ENCODE measurements at places on chromosomes 12 and 14.

GRCh38 chr14:53955229-53955556, 1.4 kb downstream of the BMP4 start:
- DNase-seq: no peak

GRCh38 chr12:29309320-29309902, 71.6 kb downstream of the ERGIC2 start:
- peak; percentile 42 for DNase-seq

GRCh38 chr14:101736585-101736984, 24.9 kb upstream of the PPP2R5C start:
- no peak for DNase-seq

GRCh38 chr14:102507857-102508312, 1.7 kb downstream of the ANKRD9 start:
- no peak for DNase-seq

DNA sequence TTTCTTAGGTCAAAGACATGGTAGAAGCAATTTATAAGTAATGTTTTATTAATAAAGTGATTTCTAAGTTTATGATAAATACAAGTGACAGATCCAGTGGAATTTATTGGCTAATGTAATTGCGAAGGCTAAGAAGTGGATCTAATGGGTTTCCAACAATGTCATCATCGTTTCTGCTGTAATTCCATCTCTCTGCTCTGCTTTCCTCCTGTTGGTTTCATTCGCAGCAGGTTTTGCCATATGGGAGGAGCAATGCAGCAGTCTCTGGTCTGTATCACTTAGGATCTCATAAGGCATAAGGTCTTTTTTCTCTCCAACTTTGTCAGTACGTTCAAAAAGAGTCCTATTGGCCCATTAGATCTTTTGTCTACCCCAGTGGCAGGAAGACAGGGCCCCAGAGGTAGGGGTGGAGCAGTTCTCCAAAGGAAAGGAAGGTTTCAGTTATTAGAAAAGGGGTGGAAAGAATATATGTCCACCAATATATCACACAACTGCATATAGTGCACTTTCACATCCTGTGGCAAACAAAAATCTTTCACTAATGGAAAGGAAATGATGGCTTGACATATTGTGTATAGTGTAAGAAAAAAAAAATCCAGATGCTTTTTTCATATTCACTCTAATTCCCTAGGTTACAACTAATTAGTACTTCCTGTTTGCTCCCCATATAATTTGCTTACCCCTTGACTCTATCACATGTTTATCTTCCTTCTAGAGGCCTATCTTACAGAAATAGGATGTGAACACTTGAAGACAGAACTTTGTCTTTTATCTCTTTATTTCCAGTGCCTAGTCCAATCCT, 451.3 kb downstream of the ZFP36L1 start:
- no peak for DNase-seq

DNA sequence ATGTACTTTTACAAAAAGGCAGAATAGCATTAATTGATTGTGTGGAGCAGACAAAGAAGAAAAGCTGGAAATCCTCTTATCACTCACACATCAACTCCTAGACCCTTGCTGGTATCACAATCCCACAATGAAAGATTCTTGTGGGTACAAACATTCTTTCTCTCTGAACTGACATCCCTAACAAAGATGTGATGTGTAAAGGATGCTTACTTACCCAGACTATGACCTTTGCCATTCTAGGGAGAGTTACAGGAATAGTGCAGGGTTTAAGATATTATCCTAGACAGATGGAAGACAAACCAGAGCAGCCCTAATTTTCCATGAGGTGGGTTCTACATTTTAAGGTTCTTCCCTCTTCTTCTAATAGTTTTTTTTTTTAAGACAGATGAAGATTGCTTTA, 60.4 kb upstream of the SLC6A15 start:
- DNase-seq: no peak

DNA sequence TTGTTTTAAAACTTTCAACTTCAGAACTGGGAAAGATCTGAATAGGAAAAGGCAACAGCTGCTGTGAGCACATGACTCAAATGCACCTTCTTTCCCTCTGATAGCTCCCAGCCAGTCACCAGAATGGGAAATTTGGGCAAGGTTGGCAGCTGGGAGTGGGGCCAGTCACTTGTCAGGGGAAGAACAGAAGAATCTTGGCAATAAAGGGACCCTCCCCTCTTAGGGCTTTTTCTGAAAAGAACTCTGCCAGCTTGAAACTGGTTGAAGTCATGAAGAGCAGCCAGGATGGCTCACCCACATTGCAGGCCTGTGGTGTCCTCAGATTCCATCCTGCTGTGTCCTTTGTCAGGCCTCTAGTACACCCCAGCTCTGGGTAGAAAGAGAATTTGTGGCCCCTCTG, 10.3 kb upstream of the RIC8B start:
- DNase-seq: no peak

DNA sequence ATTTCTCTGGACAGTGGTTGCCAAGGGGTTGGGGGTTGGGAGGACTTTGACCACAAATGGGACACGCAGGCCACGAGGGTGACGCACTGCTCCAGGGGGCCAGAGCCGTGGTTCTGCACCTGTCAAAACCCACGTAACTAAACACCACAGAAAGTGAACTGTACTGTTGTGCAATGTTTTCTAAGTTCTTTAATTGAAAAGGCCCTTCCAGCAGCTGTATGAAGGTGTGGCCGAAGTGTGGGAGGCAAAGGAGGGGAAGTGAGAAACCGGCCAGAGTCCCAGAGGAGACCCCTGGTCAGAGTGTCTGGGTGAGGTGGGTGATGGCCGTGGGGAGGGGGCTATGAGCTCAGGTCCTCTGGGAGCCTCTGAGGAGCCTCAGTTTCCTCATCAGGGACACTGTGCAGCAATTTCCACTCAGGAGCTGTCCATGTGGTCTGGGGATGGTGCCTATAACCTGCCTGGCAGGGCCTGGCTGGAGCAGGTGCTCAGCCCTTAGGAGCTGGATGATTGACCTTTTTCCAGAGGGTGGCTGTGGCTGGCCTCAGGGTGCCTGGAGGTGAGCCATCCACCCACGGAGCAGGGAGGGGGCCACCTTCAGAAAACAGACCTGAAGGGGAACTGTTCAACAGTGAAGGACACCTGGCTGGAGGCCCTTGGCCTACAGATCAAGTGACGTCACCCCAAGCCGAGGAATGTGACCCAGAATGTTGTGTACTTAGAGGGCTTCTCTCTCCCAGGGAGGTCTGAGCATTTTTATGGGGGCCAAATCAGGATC, 9.8 kb upstream of the BDKRB2 start:
- DNase-seq: peak; percentile 65

GRCh38 chr12:130870442-130871285, 1.2 kb upstream of the RAN start:
- DNase-seq: peak; percentile 82

DNA sequence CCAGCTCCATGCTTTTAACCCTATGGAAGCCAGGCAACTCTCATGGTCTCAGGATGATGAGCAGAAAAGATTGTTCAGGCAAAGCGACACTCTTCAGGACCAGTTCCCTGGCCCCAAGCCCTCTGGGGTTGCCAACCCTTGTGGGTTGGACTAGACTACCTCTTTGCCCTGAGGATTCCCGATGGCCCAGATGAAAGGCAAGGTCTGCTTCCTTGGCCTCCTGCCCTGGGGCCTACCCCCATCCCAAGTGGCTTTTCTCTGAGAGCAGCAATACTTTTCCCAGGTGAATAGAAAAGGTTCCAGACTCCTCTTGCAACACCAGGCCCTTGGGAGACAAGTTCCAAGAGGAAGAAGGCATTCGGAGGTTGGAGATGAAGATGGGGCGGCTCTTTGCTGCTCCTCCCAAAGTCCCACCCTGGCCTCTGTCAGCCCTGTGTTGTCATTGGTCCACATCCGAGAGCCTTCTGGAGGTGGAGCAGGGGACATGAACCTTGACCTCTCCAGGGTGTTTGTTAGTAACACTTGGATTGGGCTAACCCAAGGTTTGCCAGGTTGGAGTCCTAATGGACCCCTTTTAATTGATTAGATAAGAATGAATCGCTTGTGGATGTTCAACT, 131.1 kb downstream of the GCH1 start:
- no peak for DNase-seq

- no peak for DNase-seq
Observed at GRCh38 chr14:65214741-65215140, 112.4 kb upstream of the MAX start.

GRCh38 chr12:80101126-80101525, 1.8 kb downstream of the OTOGL start:
- DNase-seq: peak; percentile 7

GRCh38 chr12:71684081-71684480, 1.8 kb upstream of the TMEM19 start:
- no peak for DNase-seq

GRCh38 chr12:45093051-45093450, 42.2 kb upstream of the DBX2 start:
- DNase-seq: no peak

DNA sequence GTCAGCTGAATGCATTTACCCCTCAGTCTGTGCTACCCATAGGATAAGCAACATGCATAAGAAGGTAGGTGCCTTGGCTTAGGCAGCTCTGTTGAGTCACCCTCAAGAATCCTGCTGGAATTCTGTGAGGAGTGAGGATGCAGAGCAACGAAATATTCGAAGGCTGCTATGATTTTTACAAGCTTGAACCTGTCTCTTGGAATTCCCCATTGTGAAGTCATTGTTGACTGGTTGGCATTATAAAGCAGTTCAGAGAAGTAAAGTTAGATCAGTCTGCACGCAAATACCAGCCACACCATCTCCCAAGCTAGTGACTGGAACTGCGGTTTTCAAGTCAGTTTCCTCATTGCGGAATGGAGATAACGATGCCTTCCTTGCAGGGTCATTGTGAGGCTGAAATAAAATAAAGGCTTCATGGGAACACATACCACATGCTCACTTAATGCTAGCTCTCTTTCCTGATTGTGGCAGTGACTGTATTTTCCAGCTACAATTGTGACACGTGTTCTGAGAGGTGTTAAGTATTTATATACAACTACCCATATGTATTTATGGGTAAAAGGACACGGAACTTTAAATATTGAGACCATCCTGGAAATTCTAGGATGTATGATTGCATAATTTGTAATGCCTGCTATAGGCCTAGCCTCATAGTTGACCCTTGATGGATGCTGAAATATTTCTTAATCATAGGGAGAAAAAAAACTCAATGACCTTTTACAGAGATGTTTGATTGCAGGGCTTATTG, 96.7 kb downstream of the ETV6 start:
- DNase-seq: peak; percentile 87

GRCh38 chr14:76313303-76313702, 62.6 kb upstream of the ESRRB start:
- peak; percentile 13 for DNase-seq

DNA sequence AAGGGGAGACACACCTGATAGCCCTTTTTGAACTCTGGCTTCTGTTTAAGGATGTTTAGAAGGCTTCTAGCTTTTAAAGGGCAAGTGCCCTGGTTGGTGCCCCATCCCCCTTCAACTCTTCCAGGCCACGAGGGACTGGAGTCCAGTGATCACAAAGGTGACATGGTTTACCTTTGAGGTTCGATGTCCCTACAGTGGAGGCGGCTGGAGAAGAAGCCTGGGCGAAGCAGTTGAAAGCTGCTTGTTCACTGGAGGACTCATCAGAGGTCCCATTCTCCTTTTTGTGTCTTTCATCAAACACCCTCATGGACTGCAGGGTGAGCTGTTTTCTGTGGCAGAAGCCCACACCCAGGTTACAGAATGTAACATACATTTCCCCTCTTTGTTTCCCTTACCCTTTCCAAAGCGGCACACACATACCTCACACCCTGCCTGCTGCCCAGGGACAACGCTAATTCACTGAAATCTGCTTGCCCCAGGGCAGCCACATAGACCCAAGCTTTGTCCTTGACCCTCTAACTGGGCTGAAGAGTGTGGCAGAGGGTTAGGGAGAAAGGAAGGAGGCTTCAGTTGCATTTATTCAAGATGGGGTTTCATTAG, 7.7 kb downstream of the TBX3 start:
- DNase-seq: no peak

DNA sequence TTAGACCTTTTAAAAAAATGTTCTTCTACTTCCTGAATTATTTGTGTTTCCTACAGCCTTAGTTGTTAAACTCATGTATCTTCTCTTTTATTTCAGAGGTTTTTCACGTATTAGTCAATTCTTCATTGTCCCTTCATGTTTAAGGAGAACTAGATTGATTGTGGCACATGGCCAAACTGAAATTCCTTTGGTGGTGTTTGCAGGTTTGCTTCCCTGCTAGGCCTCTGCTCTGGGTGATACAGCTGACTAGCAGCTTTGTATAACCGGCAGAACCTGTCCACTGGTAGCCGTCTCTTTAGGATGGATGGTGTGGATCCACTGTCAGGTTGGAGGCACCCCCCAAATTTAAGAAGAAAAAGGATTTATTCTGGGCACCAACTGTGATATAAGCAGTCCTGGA, 262.1 kb downstream of the FBXL14 start:
- DNase-seq: peak; percentile 67

GRCh38 chr12:109538191-109538863, 35.0 kb downstream of the MMAB start:
- DNase-seq: no peak

- DNase-seq: no peak
Observed at GRCh38 chr12:131357185-131357747, 353.6 kb upstream of the SFSWAP start.

GRCh38 chr12:127652281-127652680, 614.7 kb upstream of the TMEM132C start:
- no peak for DNase-seq

- peak; percentile 64 for DNase-seq
Observed at GRCh38 chr12:65525491-65526141, 247.1 kb downstream of the MSRB3 start.

- DNase-seq: no peak
Observed at GRCh38 chr12:121788176-121788818, 5.2 kb downstream of the RHOF start.

DNA sequence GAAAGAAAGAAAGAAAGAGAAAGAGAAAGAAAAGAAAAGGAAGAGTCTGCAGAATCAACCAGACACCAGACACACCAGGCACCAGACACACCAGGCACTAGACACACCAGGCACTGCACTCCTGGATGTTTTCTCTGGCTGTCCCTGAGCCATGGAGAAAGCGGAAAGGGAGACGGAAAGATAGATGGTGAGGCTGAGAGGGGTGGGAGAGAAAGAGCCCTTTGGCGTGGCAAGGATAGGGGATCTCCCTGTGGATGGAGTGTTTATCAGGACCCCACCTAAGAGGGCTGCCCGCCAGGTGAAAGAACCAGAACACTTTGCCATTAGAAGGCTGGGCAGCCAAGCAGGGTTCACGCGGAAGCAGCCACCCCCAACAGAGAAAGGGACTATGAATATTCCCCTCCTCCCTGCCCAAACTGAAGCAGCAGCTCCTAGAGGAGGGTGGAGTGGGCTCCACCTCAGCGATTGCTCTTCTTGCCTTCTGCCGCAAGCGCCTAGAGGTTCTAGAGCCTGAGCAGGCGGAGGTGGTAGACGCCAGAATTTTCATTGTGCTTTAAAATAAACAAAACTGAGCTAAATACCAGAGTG, 13.4 kb downstream of the ST8SIA1 start:
- DNase-seq: no peak
